ENCODE measurements at places on chromosomes 13 and 19. TPM values are rescaled to one million over a fixed set of nuclear protein-coding genes. Genes with fewer than 3 reads are reported as not detected.

PRODH2 gene
- not detected for total RNA-seq

MAB21L1 gene
- total RNA-seq: 2.4 TPM

MEDAG gene
- total RNA-seq: 21.0 TPM

SIGLEC6 gene
- not detected for total RNA-seq

GRCh38 chr19:30969591-30969990 is 379.6 kb downstream of the TSHZ3 start:
- DNase-seq: no peak

- DNase-seq: no peak
These were observed 37.5 kb upstream of the ZNRF4 start for GRCh38 chr19:5417495-5418436.

DNA sequence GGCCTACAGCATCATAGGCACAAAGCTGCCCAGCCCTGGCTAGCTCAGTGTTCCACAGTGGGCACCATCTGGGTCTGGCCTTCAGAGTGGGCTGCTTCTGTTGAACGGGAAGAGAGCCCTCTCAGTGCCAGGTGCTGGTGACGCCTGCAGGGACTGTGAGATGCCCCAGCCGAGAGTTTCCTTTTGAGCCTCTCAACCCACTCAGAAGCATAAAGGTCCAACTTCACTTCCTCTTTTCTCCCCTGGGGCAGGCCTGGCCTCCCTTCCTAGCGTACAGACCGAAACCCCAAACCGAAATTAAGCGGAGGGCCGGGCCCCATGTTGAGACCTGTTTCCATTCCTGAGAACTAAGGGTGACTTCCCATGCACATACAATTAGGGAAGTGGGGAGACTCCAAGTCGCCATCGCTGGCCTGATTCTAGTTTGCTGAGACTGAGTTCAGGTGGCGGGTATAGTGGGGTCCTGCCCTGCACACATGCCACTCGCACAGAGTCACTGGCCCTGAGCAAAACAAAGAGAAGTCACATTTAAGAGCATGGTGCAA is 6.9 kb downstream of the RAB8A start:
- DNase-seq: no peak

All from RPMI7951 (cell line).